Activated T-helper 2 cell treated with anti-CD3 and anti-CD28 coated beads, Interferon-gamma antibody, Interleukin-2, Interleukin-4, amounts not matched to agents 10 μg/mL and 5 μg/mL and 100 μg/mL, durations not matched to agents 14 hours and 24 hours and 36 hours (primary cell): ENCODE measurements at places on chromosomes 16 and 17. TPM values are rescaled to one million over a fixed set of nuclear protein-coding genes. Genes with fewer than 3 reads are reported as not detected.

- no peak for DNase-seq
Measured at GRCh38 chr17:31731118-31731517, 127.9 kb downstream of the COPRS start.

GRCh38 chr16:22324787-22325597, 27.8 kb downstream of the POLR3E start:
- DNase-seq, result no peak

GRCh38 chr17:81251094-81251708, 12.1 kb downstream of the NDUFAF8 start:
- DNase-seq, result no peak

DNA sequence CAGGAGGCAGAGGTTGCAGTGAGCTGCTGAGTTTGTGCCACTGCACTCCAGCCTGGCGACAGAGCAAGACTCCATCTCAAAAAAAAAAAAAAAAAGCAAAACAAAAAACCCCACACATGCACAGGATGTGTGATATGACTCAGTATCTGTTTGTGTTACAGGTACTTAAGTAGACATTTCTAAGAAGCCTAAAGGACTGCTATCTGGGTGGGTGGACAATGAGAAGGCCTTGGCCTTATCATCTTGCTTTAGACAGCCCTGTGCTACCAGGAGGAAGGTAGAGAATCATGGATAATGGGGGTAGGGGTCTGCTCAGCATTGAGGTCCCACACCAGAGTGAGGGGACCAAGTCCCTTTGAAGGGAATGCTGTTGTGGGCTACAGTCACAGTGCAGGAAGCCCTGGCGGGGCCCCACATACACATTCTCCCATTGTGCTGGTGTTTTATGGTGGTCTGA, 26.7 kb downstream of the PLD6 start:
- peak; percentile 24 for DNase-seq

DNA sequence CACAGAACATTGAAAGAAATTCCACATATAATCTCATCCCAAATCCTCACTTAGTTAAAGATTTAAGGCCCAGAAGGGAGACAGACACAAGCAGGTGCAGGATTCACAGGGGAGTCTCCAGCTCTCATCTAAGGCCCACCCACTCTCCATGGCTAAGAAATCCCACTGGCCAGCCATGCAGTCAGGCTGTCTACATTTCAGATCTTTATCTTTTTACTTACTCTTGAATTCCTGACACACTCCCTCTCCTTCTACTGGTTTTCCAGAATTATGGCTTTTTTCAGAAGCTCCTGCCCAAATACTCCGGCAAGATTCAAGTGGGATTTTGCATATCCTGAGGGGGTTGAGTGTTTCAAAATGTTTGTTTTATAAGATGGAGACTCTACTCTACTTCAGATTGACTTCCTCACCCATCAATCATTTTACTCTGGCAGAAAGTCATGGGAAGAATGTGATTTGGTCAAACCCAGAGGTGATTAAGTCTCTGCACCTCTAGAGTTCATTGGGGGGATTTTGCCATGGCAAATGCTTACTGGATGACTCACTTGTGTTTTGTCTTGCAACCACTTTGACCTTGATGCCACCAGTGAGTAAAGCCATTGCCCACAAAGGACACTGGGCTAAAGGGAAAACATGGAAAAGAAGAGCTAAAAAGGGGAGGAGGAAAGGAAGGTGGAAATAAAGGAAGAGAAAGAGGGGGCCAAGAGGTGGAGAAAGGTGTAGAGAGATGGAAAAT, 688.8 kb upstream of the SALL1 start:
- no peak for DNase-seq

DNA sequence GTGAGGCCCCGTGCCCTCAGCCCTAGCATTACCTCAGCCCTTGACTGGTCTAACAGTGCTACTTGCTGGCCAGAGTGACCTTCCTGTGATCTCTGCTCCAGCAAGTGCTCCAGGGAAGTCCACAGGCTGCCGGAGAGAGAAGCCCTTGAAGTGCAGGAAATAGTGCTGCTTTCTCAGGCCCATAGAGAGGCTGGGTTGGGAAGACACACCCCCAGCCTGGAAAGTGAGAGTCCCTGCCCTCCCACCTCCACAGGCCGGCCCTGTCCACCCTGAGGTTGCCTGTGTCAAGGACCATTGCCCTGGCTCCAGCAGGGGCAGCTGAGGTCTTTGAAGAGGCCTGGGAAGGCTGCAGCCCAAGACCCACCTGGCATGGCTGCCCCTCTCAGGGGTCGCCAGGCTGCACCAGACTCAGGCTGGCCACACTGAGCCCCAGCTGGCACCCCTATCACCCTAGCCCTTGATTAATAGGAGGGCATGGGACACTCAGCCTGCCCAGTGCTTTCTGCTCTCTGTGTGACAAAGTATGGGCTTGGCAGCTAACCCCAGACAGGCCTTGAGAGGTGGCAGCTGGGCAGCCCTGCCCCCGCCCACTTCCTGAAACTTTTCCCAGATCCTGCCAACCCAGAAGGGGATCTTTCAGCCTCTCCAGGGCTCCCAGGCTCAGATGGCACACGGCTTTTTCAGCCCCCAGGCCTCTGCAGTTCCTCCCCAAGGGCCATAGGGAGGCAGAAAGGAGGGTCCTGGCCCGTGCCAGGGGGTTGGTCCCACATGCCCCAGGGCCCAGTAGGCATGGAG, 21.7 kb downstream of the ATP6V0D1 start:
- no peak for DNase-seq

The KCNJ16 gene
- not detected in 2 replicates for total RNA-seq

The DBF4B gene
- total RNA-seq, result 22.8 and 24.4 TPM in 2 replicates

The RNF135 gene
- total RNA-seq, result 9.2 and 10.5 TPM in 2 replicates

The MMP28 gene
- not detected in 2 replicates for total RNA-seq

The CLEC18A gene
- 0.23 and 0.43 TPM in 2 replicates for total RNA-seq

The SOST gene
- total RNA-seq, result not detected in 2 replicates
